NCI-H226 (cell line): ENCODE measurements at places on chromosomes 4 and X.

GRCh38 chrX:101462892-101463291 is 22.4 kb upstream of the ARMCX4 start:
- DNase-seq, result no peak

DNA sequence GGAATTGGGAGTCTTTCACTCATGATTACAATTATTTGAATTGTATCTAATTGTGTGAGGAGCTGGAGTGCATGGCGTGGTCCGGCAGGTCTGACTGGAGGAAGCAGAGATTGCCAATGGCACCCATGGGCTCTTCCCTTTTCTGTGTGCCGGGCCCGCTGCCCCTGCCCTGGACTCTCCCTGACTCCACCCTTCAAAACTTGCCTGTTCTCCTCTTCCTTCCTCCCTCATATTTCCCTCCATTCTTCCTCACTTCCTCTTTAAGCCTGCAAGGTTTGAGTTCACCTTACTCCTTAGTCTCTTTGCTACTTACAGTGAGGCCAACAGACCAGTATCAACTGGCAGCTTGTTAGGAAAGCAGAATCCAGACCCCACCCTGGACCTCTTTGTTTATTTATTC is 6.5 kb upstream of the STBD1 start:
- DNase-seq, result no peak

- peak; percentile 1 for DNase-seq
Measured at GRCh38 chr4:168304744-168305459, 13.7 kb downstream of the DDX60 start.

- no peak for DNase-seq
Measured at GRCh38 chr4:92189146-92189545, 114.6 kb upstream of the GRID2 start.

GRCh38 chr4:37682701-37683401 is 3.3 kb downstream of the RELL1 start:
- DNase-seq, result peak; percentile 57

DNA sequence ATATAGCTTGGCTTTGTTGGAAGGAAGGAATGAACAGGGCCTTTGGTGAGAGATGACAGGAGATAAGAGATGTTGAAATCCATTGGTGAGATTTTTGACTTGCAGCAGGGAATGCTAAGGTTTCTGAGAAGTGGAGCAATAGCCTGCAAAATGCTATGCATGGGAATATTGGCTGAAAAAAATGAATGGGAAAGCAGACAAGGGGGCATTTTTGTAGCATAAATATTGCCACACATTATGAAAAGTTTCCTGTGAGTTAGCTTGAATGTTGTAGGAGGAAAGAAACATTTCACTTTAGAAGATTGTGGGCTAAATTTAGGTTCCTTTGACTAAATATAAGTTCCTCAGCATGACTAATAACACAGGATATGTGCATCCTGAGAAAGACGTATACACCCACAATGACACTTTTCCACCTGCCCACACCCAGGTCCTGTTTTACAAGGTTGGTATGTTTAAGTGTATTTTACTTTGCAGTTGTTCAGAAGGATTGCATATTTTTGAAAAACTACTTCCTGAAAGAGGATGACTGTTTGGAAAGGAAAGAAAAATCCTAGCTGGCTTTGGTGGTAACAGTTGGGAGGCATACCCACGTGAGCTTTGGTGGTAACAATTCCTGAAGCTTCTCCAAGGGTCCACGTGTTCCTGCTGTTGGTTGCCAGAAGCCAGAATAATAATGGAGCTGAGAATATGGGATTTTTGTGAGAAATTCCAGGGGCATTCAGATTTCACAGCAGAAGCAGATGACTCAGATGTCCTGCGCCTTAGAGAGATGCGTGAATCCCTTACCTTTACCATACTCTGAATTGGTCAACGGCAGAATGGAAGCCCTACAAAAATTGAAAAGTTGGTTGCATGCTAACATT is 28.5 kb downstream of the PHEX start:
- DNase-seq, result peak; percentile 29

DNA sequence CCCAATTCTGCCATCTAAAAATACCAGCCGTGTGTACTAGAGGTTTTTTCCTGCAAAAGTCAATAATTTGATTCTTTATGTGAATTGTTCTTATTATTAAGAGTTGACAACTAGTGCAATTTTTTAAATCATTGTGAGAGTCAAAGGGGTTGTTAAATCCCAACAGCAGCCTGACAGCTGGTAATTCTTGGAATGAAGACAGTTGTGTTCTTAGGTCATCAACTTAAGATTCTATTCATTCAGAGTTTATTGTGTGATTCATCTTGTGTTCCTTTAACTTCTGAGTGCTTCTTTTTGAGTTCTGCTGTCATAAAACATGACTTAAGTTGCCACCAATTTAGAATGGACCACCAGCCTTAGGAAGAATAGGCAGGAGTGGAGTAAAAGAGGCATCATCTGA is 329.0 kb downstream of the NAF1 start:
- DNase-seq, result no peak

DNA sequence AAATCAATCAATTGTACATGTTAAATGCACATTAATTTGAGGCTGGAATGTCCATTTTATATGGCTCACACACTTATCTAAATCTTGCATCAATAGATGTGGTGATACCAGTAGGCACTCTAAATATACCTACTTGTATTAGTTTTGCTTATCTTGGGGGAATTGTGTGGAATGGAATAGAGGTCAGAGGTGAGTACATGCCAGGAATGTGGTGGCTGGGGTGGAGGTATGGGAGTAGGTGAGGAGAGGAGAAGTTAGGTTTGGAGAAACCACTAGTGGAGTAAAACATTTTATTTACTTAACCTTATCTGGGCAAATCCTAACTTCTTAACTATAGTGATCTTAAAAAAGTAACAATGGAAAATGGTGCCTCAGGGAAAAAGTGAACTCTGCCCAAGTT is 163.1 kb downstream of the ATG4A start:
- no peak for DNase-seq

- DNase-seq, result no peak
Measured at GRCh38 chr4:111649308-111649707, 495.9 kb upstream of the FAM241A start.

GRCh38 chr4:181479141-181479540 is 764.1 kb upstream of the TENM3 start:
- no peak for DNase-seq

DNA sequence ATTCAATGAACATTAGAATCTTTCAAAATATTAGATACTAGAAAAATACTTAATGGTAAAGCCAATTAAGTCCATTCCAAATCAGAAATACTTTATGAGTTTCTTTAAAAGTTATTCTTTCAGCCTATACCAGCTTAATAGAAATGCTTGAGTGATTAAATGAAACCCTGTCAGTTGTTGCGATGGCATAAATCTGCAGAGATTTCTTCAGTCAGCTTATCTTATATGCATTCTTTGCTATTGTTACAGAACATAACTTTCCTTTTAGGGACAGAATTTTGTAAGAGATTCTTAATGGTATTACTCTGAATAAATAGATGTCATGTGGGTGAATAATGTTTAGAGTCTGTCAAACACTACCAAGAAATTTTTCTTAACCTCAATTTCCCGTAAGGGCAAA is 325.0 kb upstream of the HAND2 start:
- DNase-seq, result peak; percentile 2

- no peak for DNase-seq
Measured at GRCh38 chrX:80667967-80668366, 141.7 kb downstream of the BRWD3 start.
